NCI-H510A treated with DMSO at 0.1 percent for 48 hours (cell line): ENCODE measurements at places on chromosomes 7 and 10.

- DNase-seq: no peak
Observed at GRCh38 chr10:78762086-78762630, 306.6 kb upstream of the ZMIZ1 start.

DNA sequence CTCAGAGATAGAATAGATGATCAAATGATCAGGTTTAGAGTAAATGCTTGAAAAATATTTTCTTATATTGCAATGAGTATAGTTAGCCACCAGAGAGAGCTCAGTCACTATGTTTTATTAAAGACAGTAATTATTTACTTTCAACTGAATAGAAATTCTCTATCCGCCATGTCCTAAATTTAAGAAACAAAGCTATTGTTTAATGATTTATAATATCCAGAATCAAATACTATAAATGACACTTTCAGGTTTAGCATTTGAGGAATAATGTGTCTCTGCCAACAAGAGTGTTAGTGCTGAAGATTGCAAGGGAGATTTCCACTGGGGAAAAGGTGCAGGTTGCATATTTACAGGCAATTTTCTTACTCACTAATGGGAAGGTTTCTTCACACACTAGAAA lies 184.7 kb downstream of the DGKB start:
- DNase-seq: peak; percentile 86

GRCh38 chr10:126043389-126043788 lies 147.0 kb downstream of the FANK1 start:
- DNase-seq: no peak

- DNase-seq: peak; percentile 28
Observed at GRCh38 chr7:24573554-24574338, 494 bp downstream of the PALS2 start.

DNA sequence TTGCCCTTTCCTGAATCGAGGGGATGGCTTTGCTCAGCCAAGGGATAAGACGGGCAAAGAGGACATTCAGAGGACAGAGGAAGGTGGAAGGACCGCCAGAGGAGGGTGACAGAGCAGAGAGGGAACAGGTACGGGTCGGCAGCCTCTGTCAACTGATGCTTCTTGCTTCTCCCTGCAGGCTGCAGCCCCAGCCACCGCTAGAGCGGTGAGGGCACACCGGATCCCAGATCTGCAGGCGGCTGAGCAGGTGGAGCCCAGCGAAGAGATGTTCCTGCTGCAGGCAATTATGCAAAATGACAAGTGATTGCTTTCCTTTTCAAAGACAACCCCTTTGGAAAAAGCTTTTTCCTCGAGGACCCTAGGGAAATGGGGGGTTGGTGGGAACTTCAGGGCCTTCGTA lies 181.9 kb upstream of the ANKRD30A start:
- DNase-seq: no peak

- DNase-seq: no peak
Observed at GRCh38 chr7:111801277-111801676, 239.0 kb upstream of the IMMP2L start.

- DNase-seq: no peak
Observed at GRCh38 chr7:41298409-41298808, 404.5 kb downstream of the INHBA start.

GRCh38 chr7:38303866-38304265 lies 30.4 kb upstream of the TARP start:
- no peak for DNase-seq

DNA sequence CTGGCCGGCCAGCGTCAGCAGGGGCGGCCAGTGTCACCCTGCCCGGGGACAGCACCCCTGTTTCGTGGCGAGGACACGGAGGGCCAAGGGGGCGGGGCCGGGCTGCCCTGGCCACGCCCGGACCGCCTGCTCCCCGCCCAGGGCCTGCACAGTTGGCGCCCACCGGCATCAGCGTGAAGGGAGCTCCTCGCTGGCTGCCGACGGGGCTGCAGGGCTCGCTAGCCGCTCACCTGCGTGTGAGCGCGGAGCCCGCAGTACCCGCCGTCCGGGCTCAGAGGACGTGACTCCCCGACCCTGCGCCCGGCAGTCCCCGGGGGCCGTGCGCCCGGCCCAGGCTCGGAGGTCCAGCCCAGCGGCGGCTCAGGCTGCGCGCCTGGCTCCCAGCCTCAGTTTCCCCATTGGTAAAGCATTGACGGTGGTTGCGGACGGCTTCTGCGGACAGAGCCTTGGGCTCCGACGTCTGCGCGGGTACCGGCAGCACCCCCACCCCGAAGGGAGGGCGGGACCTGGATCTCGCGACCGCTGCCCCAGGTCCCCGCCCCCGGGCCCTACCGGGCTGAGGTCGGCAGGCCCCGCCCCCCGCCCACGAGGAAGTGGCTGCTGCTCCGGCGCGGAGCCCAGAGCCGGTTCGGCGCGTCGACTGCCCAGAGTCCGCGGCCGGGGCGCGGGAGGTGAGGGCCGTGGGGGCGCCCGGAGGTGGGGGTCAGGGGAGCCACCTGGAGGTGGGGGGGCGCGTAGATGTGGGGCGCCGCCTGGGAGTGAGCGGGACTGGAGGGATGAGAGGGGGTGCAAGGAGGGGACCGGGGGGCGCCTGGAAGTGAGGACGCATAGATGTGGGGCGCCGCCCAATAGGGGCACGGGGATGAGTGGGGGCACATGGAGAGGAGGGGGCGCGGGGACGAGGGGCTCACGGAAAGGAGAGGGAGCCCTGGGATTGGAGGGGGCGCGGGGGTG lies at the start of gene ARPC1B:
ARPC1B (plus strand) TSS at position 620 of the 954 bp plus-strand sequence. CDS start 10,985 bp downstream, outside the sequence.
- no peak for DNase-seq

- DNase-seq: no peak
Observed at GRCh38 chr7:14875941-14876587, 26.5 kb downstream of the DGKB start.

- no peak for DNase-seq
Observed at GRCh38 chr7:128739990-128740682, 977 bp downstream of the CALU start.

- DNase-seq: no peak
Observed at GRCh38 chr10:28087661-28088351, 88.9 kb upstream of the ODAD2 start.
